K562 (cell line): ENCODE measurements at places on chromosomes 7 and 10. TPM values are rescaled to one million over a fixed set of nuclear protein-coding genes. Genes with fewer than 3 reads are reported as not detected.

The HGF gene
- total RNA-seq: 0.02 and 0.11 TPM in 2 replicates

GRCh38 chr7:124701955-124702354, 63.6 kb downstream of the GPR37 start:
- no peak for DNase-seq

- DNase-seq: no peak
Measured at GRCh38 chr7:24025765-24026164, 258.2 kb upstream of the NPY start.

GRCh38 chr7:29478226-29478625, 85.4 kb upstream of the PRR15 start:
- peak; percentile 12 for DNase-seq

DNA sequence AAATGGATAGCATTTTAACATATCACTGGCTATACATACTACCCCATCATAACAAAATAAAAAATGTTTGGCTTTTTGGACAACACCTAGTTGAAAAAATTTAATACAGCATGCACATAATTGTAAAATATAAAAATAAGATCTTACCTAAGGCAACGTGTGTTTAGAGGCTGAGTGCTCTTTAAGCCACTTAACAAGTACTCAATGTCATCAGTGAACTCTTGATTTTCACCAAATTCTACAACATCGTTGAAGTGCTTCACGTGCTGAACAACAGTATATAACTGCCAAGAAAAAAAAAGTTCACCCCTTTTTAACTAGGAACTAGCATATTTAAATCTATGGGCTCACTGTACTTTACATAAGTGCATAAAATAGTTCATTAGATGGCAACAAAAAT, 49.5 kb downstream of the WAPL start:
- DNase-seq: no peak
